ENCODE measurements at places on chromosomes 2 and 18.
A peak's percentile ranks its signal among the peaks of the same experiment; 100 is the strongest.

DNA sequence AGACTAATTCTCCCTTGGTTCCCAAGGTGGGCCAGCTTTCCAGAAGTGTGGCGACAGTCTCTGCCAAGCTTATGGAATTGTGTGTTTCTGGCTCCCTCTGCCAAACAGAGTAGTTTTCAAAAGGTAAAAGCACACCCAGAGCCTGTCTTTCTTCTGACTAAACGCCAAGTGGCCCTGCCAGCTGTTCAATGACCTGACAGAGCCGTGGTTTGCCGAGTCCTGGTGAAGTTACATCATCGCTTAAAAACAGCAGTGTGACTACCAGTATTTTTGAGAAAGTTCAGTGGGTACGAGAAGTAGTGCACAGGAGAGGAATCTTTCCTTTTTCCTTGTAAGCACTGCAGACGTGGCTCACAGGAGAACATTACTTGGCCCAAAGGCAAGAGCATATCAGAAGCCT, 1.9 kb downstream of the PER2 start:
- peak; percentile 57 for DNase-seq

DNA sequence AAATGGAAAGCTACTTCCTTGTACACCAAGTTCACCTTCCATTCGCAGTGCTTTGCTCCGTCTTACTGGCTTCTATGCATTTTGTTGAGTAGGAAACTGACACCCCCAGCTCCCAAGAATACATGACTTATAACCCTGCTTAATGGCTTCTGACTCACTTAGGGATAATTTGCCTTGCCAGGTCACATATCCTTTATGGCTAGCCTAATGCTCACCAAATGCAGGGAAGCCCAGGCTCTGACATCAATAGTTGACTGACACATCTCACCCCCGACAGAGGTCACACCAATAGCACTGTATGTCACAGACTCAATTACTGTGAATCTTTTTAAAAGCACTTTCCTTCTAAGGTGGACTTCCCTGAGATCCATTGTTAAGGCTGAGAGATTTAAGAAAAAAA, 147.2 kb downstream of the DTNA start:
- no peak for DNase-seq

- DNase-seq = no peak
These were observed 8.0 kb downstream of the GLI2 start for GRCh38 chr2:120743657-120744056.

DNA sequence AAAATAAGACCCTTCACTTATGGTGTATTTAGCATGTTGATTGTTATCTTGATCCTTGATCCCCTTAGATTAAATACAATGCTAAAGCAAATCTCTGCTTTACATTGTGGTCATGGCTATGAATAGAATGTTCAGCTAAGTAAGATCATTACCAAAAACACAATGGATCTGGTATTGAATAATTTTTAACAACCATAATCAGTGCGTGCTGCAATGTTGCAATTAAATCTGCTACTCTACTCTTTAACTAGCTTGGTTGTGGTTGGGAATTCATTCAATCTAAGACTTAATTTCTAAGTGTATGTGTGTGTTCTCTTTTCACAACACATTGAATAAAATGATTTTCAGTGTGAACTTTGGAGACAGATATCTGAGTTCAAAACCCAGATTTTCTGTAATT, 442.5 kb upstream of the ZNF804A start:
- DNase-seq = no peak

- no peak for DNase-seq
These were observed 249.7 kb upstream of the OSR1 start for GRCh38 chr2:19607931-19608771.

GRCh38 chr2:65360441-65360840, 72.0 kb downstream of the SPRED2 start:
- DNase-seq = no peak

GRCh38 chr2:72205504-72205881, 57.8 kb upstream of the CYP26B1 start:
- no peak for DNase-seq

GRCh38 chr2:74290466-74291217, 52.6 kb downstream of the SLC4A5 start:
- DNase-seq = no peak

- no peak for DNase-seq
These were observed 117.6 kb upstream of the CXCR4 start for GRCh38 chr2:136235546-136235945.

DNA sequence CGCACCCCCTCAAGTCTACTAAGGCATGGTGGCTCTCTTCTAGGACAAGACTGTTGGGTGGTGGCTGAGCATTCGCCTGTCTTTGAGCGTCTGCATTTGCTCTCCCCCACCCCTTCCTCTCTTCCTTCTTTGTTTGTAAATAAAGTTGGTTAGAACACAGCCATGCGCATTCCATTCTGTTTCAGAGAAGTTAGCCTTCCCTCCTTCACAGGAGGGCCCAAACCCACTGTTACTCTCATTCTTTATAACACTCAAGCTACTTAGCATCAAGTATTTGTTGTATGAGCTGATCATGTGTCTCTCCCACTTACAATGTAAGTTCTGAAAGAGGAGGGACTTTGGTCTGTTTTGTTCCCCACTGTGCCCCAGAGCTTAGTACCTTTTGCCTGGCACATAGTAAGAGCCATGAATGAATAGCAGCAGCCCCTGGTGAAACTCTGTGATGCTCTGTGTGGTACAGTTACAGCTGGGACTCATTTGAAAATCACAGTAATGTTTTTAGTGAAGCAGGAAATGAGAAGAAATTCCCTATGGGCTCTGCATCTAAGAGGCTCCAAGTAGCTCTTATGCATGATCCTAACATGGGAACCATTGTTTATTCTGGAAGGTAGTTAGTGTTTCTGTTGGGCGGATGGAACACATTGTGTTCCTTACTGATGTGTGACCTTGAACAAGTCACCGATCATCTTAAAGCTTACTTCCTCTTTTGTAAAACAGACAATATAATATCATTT, 7.7 kb downstream of the MGAT5 start:
- no peak for DNase-seq

DNA sequence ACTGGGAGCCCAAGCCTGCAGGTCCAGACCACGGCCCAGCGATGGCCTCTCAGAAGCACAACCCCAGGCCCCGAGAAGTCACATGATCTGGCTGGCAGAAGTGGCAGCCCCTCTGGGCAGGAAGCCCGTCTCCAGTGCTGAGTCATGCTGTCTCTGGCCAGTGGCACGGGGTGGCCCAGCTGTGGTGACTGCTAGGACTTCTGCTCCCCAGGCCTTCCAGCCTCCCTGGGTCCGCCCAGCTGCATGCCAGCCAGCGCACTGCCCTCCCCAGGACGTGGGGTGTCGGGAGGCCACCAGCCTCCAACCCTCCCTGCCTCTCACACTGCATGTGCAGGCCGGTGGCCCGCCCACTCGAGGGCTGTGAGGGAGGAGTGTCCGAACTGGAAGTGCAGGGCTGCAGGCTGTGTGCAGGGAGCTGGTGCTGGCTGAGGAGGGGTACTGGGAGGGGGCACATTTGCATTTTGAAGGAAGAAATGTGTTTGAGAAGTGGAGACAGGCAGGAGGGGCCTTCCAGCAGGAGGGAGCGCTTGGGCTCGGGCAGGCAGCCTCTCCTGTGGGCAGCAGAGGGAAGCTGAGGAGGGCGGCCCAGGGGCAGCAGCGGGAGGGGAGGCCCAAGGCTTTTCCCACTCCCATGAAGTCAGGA, 17.0 kb upstream of the HPCAL1 start:
- peak; percentile 71 for DNase-seq
